ENCODE measurements at places on chromosomes 5 and 9. TPM values are rescaled to one million over a fixed set of nuclear protein-coding genes. Genes with fewer than 3 reads are reported as not detected.

GRCh38 chr5:29134418-29134817 lies 2059.1 kb upstream of the CDH6 start:
- DNase-seq, result no peak

GRCh38 chr5:8456846-8457186 lies 587.9 kb downstream of the MTRR start:
- no peak for DNase-seq

- no peak for DNase-seq
Observed at GRCh38 chr5:178535299-178536175, 54.7 kb downstream of the COL23A1 start.

DNA sequence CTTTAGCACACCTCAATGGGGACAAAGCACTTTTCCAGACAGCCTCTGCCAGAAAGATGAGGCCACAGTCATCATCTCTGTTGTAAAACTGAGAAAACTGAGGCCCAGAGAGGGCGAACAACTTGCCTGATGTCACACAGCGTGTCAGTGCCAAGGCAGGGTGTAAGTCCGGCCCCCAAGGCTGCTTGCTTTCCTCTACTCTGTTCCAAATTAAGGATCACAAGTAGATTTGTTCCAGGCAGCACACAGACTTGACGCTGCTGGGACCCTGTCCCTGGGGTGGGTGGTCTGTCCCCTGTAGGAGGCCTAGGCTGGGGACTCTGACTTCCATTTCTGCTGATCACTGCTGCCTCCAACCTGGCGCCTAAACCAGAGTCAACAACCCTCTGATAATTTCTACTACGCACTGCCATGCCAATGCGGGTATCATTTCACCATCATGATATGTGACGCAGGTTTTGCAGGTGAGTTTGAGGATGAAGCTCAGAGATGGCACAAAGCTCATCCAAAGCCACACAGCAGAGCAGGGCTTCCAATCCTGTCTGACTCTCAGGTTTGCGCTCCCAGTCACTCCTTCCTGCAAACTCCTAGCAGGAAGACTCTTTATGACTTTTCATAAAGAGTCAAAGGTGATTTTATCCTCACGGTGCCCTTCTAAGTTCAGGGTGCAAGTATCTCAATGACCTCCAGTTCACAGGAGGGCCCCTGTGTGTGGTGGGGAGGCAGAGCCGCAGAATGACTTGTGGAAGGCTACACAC lies 13.5 kb upstream of the RALGDS start:
- no peak for DNase-seq

DNA sequence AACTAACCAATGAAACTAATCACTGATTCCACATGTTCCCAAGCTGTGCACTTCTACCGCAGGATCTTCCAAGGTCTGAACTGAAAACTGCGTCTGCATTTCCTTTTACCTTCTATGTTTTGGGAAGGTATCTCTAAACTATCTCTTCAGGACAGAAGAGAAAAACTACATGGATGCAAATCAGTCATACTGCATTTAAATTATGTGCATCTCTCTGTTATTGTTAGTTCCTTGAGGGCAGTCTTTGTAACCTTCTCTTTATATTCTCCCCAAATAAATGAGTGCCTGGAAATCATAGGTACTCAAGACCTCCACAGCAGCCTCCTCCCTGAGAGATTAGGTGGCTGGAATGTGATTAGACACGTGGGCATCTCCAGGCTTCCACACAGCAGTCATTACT lies 17.1 kb downstream of the MTX3 start:
- no peak for DNase-seq

The TTC16 gene
- not detected for total RNA-seq

The MXD3 gene
- total RNA-seq, result 3.5 TPM

The FRMPD1 gene
- total RNA-seq, result 0.74 TPM

Data from omental fat pad (tissue), 4 donors.